Activated naive CD8-positive, alpha-beta T cell treated with anti-CD3 and anti-CD28 coated beads, Interleukin-2, amount 10 ng/mL, durations not matched to agents 7 days and 5 days (primary cell): ENCODE measurements at places on chromosomes 5 and 9.

DNA sequence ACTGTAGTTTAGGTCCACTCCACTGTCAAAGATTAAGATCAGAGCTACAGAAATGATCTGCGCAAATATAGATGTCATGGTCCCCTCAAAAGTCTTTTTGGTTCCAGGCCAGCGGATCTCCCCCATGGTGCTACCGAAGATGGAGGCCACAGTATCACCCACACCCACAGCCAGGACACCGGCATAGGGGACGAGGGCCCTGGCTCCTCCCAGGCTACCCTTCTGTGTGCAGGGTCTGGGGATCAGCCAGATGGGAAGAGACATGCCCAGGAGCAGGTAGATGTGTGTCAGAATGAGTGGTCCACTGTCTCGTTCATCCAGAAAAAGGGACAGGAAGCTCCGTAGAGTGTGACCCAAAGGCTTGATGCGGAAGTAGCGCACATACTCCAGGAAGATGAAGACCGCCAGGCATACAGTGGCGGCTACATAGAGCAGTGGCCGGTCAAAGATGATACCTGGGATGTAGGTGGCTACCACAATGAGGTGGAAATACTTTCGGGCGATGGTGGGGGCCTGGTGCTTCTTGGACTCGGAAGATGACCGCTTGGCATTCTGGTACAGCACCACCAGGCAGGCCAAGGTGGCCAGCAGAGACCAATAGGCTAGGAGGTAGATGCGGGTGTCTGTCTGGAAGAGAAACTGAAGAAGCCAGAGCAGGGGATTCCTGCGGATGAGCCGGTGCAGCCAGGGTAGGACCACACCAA lies 1.5 kb downstream of the DOLK start:
- DNase-seq, result no peak

- DNase-seq, result peak; percentile 65
Observed at GRCh38 chr5:140632366-140633020, 482 bp downstream of the CD14 start.

GRCh38 chr9:112785986-112786385 lies 35.4 kb downstream of the SNX30 start:
- DNase-seq, result no peak

GRCh38 chr5:150562832-150563231 lies 54.9 kb downstream of the NDST1 start:
- DNase-seq, result no peak

DNA sequence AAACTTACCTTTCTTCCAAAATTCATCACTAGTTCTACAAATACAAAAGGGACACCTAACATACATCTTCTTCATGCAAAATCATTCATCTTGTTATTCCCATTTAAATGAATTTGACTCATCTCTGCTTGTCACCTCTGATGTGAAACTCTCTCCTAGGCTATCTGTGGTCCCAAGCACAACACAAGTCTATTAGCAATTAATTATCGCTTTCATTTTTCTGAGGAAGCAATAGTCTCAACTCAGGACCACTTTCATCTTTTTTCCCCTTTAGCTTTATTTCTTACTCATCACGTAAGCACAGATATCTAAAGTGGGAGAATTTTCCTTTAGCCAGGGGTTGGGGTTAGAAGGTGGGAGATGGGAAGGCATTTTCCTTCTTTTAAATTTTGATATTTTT lies 131.9 kb downstream of the ST8SIA4 start:
- no peak for DNase-seq

GRCh38 chr5:7242118-7242710 lies 153.7 kb upstream of the ADCY2 start:
- no peak for DNase-seq

GRCh38 chr9:136470356-136470755 lies 12.5 kb downstream of the SEC16A start:
- no peak for DNase-seq

DNA sequence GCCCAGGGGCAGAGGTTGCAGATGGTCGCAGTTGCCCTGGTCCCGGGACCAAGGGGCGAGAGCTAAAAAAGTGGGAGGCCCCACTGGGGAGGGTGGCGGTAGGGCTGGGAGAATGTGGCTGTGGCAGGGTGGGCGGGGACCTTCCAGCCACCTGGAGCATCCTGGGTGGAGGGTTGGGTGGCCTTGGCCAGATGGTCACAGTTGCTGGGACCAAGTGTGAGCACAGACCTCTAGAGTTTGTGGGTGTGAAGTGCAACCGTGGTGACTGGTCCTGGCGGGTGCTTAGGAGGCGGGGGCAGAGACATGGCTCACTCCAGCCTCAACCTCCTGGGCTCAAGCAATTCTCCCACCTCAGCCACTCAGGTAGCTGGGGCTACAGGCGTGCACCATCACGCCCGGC lies 5.7 kb upstream of the TRAF2 start:
- DNase-seq, result no peak

- DNase-seq, result no peak
Observed at GRCh38 chr5:159319363-159319762, 10.9 kb downstream of the IL12B start.

GRCh38 chr5:7364226-7364875 lies 31.6 kb upstream of the ADCY2 start:
- DNase-seq, result no peak

DNA sequence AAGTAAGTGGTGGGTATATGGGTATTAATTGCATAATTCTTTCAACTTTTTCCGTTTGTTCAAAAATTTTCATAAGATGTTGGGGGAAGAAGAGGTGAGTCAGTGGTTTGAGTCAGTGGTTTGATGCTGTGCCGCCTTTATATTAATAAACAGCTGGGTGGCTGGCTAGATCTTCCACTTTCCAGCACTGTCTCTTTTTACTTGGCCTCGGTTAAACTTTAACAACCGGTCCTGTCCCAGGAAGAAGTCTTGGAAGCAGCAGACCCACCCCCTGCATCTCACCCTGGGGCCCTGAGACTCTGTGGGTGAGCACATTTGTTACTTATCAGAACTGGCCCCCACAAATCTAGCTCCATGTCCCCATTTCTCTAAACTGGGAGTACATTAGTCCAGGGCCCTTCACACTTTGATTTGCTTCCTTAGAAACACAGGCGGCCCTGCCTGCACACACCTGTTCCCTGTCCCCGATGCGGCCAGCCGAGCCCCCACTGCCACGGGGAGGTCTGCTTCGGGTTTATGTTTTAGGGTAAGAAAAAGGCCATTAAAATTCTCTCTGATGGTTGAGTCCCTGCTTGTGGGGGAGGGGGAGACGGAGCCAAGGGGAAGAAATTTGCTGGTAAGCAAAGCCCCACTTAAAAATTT lies 90.7 kb downstream of the PTCH1 start:
- DNase-seq, result no peak

GRCh38 chr5:42810834-42811590 lies 680 bp downstream of the SELENOP start:
- DNase-seq, result no peak
